ENCODE measurements at places on chromosomes 3 and 15.

GRCh38 chr15:75693501-75694240 lies 19.0 kb downstream of the CSPG4 start:
- DNase-seq, result no peak

- no peak for DNase-seq
Measured at GRCh38 chr15:72685301-72685924, 569 bp downstream of the HIGD2B start.

DNA sequence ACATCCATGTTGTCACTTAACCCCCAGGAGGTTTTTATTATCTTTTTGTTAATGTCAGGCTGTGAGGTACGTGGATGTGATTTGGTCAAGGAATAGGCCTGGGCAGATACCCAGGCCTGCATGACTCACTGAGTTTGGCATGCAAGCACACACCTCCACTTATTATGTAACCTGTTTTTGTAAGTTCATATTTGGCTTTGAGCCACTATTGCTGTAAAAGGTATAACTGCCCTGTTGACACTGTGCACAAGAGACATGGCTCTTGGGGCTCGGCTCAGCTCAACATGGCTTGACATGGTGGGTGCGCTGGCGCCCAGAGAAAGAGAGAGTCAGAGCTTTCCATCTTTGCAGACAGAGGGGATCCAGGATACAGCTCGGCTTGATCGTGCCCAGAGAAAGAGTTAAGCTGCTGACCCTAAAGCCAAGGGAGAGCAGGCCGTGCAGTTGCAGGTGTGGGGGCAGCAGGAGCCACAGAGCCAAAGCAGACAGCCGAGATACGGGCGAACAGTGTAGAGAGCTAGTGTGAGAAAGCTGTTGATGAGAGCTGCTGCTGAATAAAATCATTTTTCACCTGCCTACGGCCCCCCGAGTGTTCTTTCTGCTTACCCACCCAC lies 67.9 kb upstream of the UNC13C start:
- no peak for DNase-seq

DNA sequence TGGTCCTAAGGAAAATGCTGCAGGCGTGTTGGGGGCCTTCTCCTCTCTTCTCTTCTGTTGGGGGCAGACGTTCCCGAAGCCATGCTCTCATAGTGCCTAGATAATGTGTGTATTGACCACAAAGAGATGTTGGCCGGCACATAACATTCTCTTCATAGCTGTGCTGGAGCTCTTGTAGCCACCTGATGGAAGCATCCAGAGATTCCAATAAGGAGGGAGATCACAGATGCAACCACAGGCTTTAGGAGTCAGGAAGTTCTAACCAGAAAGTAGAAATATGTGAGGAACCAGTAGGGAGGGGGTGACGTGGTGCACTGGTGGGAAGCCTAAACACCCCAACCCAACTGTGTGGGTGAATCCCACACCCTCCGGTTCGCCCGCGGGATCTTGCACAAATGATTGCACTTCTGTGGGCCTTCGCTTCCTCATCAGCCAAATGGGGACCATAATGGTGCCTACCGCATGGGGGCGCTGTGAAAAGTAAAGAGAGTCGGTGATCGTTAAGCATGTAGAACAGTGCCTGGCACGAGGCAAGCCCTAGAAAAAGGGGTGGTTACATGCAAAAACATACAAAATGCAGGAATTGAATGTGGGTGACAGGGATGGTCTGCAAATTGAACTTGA lies 87.8 kb downstream of the TOP2B start:
- DNase-seq, result no peak

DNA sequence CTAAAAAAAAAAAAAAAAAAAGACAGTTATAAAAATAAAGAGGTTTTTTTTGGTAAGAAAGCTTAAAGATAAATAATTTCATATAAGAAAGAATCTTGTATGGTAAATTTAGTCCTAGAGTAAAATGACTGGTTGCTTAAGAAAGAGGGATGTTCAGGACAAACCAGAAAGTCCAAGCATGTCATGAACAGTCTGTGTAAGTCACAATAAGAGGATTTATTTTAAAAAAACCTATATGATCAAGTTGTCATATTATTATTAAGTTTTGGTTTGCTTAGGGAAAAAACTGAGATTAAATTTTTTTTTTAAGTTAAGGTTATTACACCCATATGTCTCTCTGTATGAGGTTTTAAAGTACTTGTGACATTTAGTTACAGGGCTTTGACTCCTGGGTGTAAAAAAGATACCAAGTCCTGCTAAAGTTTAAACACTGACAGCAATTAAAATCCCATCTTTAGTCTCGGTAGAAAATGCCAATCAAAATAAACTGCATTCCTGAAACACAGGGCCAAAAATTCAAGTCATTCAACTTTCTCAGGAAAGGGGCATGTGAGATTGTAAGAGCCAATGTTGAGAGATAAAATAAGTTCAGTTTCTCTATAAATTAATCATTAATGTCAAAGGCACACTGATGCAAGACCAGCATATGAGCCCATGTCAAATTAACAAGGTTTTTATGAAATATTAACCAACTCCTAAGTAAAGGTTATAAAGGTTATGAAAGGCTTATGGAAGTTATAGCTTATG lies 8.5 kb upstream of the BDH1 start:
- no peak for DNase-seq

DNA sequence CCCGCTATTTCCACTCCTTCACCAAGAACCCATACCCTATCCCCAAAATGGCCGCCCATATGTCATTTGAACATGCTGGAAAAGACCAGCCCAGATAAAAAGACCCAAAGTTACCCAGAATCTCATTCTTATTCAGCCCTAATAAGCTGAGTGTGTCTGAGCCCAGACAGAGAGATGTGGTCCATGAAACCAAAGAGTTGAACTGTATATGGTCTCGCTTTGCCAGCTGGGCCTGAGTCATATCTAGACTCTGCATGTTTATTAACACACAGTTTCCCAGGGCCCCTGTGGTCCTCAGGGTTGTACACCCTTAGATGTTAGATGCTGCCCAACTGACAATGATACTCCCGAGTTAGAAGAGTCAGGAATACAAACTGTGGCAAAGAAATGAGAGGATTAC lies 201.9 kb upstream of the STRIT1 start:
- no peak for DNase-seq

DNA sequence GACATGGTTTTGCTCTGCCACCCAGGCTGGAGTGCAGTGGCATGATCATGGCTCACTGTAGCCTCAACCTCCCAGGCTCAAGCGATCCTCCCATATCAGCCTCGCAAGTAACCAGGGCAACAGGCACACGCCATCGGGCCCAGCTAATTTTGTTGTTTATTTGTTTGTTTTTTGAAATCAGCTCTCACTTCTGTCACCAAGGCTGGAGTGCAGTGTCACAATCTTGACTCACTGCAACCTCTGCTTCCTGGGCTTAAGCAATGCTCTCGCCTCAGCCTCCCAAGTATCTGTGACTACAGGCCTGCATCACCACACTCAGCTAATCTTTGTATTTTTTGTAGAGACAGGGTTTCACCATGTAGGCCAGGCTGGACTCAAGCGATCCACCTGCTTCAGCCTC lies 26.3 kb upstream of the PLCH1 start:
- no peak for DNase-seq

DNA sequence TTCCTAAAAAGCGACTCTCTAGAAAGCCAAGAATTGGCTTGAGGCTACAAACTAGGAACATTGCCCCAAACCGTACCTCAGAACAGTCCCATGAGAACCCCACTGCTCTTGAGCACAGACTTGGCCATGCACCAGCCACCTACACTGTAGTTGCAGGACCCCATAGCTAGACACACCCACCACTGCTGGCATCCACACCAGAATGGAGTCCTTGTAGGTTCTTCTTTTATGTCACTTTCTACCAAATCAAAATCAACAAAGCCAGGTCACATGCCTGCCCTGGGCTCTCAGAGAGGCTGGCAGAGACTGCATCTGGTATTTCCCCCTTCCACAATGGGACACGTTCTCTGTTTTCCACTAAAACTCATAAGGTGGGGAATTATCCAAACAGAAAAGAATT lies 290.5 kb downstream of the SHOX2 start:
- no peak for DNase-seq
